MM.1S (cell line): ENCODE measurements at places on chromosomes 16 and 17.

DNA sequence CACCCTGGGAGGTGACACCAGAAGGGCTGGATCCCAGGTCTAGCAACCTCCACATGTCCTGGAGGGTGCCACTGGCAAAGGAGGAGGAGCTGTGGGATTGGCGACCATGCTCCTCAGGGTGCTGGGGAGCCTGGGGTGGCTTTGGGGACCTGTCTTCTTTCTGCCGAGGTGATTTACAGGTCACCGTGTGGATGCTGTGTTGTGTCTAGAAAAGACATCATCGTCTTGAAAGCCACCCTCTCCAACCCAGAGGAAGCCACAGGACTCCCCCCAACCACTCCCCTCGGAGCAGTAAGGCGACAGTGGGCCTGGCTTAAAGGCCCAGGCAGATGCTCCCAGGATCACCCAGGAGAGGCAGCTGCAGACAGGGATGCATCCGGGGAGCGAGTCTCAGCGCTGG lies 29.7 kb upstream of the FASN start:
- no peak for DNase-seq

- DNase-seq, result no peak
Measured at GRCh38 chr17:78838574-78839005, 2.0 kb downstream of the USP36 start.

DNA sequence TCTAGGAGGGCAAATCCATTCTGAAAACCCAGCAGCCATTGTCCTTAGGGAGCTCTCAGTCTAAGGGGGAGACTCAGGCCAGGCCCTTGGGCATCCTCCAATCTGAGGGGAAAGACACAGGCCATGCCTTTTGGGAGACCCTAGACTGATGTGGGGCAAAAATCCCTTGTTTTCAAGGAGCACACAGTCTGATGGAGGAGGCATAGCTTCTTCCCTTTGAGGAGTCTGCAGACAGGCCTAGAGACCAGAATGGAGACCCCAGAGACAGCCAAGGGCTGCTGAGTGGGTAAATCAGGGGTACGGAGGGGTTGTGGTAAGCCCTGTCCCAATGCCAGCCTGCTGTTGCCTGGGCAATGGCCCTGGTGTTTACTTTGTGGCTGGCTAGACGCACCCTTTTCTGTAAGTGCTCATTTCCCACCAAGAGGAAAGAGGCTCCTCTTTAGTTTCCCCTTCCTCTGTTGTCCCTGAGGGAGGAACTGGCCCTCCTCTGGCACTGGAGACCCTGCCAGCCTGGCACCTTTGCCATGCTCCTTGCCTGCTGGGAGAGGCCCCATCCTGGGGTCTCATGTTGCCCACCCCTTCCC lies 19.3 kb downstream of the ARHGAP23 start:
- DNase-seq, result no peak

- no peak for DNase-seq
Measured at GRCh38 chr16:87017371-87018012, 299.7 kb downstream of the C16orf95 start.

DNA sequence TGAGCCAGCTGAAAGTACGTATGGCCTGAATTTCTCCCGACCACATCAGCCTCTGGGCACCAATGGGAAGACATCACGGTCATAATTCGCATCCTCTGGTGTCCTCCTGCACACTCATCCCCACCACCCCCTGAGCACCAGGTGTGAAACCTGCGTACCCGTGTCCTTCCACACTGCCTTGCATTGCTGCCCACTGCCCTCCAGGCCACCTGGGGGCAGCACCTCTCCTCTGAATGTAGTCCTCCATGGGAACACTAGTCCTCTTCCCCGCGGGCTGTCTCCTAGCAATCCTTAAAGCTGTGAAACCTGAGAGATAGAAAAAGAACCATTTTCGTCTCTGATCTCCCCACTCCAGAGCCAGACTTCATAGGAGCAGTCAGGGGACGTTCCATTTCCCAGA lies 125.5 kb downstream of the ZNF18 start:
- no peak for DNase-seq

DNA sequence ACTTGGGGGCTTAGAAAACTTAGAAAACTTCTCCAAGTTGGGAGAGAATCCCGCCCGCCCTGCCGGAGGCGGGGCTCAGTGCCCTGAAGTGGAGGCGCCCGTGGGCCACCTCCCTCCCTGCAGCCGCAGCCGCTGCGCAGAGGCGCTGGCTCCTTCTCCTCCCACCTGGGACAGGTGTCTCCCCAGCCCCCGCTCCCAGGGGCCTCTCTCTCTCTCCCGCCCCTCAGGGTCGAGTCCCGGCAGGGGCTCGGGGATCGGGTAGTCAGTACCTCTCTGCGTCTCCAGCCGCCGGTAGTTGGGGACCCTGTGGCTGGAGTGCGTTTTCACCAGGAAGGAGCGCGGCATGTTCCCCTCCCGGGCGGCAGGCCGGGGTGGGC lies 257 bp downstream of the SNAI3 start:
- peak; percentile 72 for DNase-seq

DNA sequence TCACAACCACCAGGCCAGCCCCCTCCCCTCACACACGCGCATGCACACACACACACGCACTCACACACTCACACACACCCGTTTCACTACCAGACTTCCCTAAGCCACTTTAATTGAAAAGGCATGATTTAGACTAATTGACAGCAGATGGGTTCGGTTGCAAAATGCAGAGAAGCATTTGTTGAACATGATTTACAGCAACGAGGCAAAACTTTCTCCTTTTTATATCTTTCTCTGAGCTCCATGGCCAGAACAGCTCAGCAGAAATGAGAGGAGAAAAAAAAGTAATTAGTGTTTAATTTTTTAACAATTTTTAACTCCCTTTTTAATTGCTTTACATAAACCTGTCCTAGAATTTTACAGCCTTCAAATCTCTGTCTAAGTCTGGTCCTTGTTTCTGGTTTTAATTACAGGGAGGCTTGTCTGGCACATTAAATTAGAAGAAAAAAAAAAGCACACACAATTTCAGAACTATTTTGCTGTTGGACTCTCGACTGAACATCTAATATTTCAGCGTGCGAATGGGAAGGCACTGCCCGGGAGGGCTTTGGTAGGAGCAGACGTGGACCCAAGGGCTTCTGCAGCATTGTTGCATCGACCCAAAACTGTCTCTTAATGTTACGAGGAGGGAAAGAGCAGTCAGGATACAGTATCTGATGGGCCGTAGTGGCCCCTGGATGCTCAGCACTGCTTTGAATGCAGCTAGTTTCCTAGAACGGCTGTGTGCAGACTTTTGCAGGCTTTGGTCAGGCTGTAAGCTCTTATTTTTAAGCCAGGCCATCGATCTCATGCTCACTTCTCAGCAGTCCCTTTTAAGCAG lies 255.9 kb downstream of the SOX9 start:
- DNase-seq, result no peak
